ENCODE measurements at places on chromosomes 7 and 10. TPM values are rescaled to one million over a fixed set of nuclear protein-coding genes. Genes with fewer than 3 reads are reported as not detected.

GRM3 gene
- total RNA-seq = not detected

IL2RA gene
- total RNA-seq = 1.7 TPM

SMIM30 gene
- 65.0 TPM for total RNA-seq

- no peaks in the 10 kb centered on the region for H3K4me1 ChIP-seq
- H3K27me3 ChIP-seq = no peaks in the 10 kb centered on the region
- DNase-seq = no peak
- no peak overlapping the region for H3K27ac ChIP-seq
- H3K4me3 ChIP-seq = no peak overlapping the region
Observed at GRCh38 chr10:120768227-120768626, 82.9 kb upstream of the WDR11 start.

GRCh38 chr7:73892003-73892999 lies 31.3 kb downstream of the TMEM270 start:
- no peaks in the 10 kb centered on the region for H3K27me3 ChIP-seq
- H3K4me3 ChIP-seq = no peak overlapping the region
- no peaks in the 10 kb centered on the region for H3K36me3 ChIP-seq
- H3K27ac ChIP-seq = no peak overlapping the region
- peak; percentile 72 for DNase-seq

DNA sequence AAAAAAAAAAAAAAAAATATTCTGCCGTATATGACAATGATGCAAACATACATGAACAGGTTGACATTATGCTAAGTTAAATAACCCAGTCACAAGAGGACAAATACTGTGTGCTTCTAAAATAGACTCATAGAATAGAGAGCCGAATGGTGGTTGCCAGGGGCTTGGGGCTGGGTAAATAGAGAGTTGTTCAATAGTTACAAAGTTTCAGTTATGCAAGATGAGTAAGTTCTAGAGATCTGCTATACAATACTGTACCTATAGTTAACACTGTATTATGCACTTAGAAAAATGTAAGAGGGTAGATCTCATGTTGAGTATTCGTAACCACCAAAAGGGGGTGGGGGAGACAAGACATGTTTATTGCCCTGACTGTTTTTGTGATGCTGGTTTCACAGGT lies 77.1 kb upstream of the GNAI1 start:
- no peaks in the 10 kb centered on the region for H3K4me1 ChIP-seq
- no peaks in the 10 kb centered on the region for H3K27me3 ChIP-seq
- no peak overlapping the region for H3K27ac ChIP-seq
- DNase-seq = no peak

DNA sequence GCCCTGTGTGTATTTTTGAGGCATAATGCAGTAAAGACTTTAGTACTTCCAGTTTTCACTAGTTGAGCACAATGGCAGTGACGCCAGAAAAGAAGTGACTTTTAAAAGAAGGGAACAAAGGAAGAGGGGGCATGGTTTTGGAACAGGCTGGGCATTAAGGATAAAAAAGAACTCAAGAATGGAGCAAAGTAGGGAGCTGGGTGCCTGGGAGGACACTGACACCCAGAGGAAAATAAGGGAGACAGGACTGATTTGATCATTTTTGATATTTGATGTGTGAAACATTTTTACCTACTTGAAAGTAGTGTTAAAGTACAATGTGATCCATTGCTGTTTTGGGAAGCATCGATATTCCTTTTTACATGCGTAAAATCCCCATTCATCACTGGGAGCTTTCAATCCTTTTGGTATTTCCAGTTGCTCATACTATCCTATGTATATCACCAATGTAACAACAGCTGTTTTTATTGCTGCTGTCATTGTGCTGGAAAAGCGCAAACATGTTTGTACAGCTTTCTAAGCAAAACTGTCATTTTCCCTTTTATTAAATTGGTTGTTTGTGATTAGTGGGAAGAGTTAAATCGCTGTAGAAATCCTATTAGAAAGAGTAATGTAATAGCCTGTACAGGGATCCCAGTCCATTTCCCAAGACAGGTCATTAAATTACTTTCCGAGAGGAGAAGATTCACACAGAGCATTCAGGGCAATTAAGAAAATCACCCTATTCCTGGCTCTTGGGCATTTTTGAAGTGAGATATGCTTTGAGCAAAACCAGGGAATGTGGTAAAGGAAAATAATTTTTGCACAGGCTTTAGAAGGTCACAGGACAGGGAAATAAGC lies 85.2 kb downstream of the ADAM12 start:
- DNase-seq = no peak
- H3K4me1 ChIP-seq = no peaks in the 10 kb centered on the region
- H3K36me3 ChIP-seq = no peaks in the 10 kb centered on the region
- H3K27ac ChIP-seq = no peak overlapping the region
- no peaks in the 10 kb centered on the region for H3K27me3 ChIP-seq

GRCh38 chr7:122561326-122561725 lies 137.6 kb downstream of the RNF133 start:
- H3K27ac ChIP-seq = no peak overlapping the region
- DNase-seq = no peak
- H3K4me3 ChIP-seq = no peak overlapping the region
- H3K36me3 ChIP-seq = no peaks in the 10 kb centered on the region

GRCh38 chr7:134553976-134554375 lies 5.1 kb downstream of the AKR1B15 start:
- DNase-seq = no peak
- H3K27ac ChIP-seq = no peak overlapping the region
- no peak overlapping the region for H3K4me3 ChIP-seq
- H3K4me1 ChIP-seq = no peaks in the 10 kb centered on the region

- no peak overlapping the region for H3K27ac ChIP-seq
- H3K27me3 ChIP-seq = no peaks in the 10 kb centered on the region
- H3K36me3 ChIP-seq = no peaks in the 10 kb centered on the region
- H3K4me3 ChIP-seq = no peak overlapping the region
Observed at GRCh38 chr10:22455068-22455857, 110.0 kb downstream of the SPAG6 start.

DNA sequence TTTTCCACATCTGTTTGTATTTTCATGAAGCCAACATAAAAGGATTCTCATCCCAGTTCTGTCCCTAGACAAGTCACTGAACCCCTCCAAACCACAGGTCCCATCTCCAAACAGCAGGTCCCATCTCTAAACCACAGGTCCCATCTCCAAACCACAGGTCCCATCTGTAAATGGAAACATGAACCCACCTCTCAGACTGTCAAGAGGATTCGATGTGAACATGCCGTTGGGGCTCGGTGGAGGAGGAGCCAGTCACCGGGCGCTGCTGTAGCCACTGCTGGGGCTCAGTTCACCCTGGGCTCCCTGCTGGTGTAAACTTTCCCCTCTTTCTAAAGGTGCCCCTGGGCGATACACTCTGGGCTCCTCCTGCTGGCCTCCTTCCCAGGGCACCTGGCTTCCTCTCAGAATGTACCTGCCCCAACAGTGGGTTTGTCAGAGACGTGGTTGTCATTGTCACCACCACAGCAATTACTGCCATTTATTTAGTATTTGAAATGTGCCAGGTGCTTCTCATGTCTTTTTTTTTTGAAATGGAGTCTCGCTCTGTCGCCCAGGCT lies 13.0 kb downstream of the LHPP start:
- H3K27me3 ChIP-seq = no peaks in the 10 kb centered on the region
- no peak overlapping the region for H3K4me3 ChIP-seq
- H3K36me3 ChIP-seq = no peaks in the 10 kb centered on the region
- H3K4me1 ChIP-seq = peaks cover 31% of the 10 kb centered on the region
- H3K27ac ChIP-seq = no peak overlapping the region

DNA sequence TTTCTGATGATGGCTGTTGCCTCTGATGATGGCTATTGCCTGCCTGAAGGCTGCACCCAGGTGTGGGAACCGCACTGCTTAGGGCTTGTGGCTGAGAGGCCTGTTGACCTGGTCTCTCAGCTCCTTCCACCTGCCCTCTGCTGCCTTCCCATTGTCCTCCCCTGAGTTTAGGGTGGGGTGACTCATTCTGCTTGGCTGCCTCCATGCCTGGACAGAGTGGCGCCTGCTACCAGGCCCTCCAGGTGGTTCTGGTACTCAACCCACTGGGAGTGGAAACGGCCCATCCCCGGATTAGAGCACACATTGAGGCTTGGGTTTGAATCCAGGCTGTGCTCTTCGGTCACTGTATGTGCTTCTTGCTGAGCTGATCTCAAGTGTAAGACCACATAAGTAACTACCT lies 120.6 kb downstream of the SEM1 start:
- no peaks in the 10 kb centered on the region for H3K36me3 ChIP-seq
- no peaks in the 10 kb centered on the region for H3K27me3 ChIP-seq
- no peak for DNase-seq
- H3K27ac ChIP-seq = no peak overlapping the region
- no peak overlapping the region for H3K4me3 ChIP-seq

- H3K27ac ChIP-seq = no peak overlapping the region
- no peaks in the 10 kb centered on the region for H3K36me3 ChIP-seq
- H3K4me1 ChIP-seq = no peaks in the 10 kb centered on the region
- no peak overlapping the region for H3K4me3 ChIP-seq
Observed at GRCh38 chr10:21961847-21962246, 41.7 kb downstream of the DNAJC1 start.

GRCh38 chr10:75470901-75471300 lies 39.5 kb downstream of the LRMDA start:
- no peak for DNase-seq
- no peaks in the 10 kb centered on the region for H3K36me3 ChIP-seq
- peaks cover 4% of the 10 kb centered on the region for H3K4me1 ChIP-seq
- no peaks in the 10 kb centered on the region for H3K27me3 ChIP-seq
- H3K27ac ChIP-seq = no peak overlapping the region
- no peak overlapping the region for H3K4me3 ChIP-seq

GRCh38 chr7:121578669-121579068 lies 182.6 kb upstream of the FAM3C start:
- H3K27ac ChIP-seq = no peak overlapping the region
- H3K36me3 ChIP-seq = no peaks in the 10 kb centered on the region
- H3K4me1 ChIP-seq = no peaks in the 10 kb centered on the region
- H3K4me3 ChIP-seq = no peak overlapping the region
- DNase-seq = no peak

- H3K27ac ChIP-seq = no peak overlapping the region
- no peak overlapping the region for H3K4me3 ChIP-seq
- H3K27me3 ChIP-seq = no peaks in the 10 kb centered on the region
- peaks cover 8% of the 10 kb centered on the region for H3K4me1 ChIP-seq
- DNase-seq = no peak
- no peaks in the 10 kb centered on the region for H3K36me3 ChIP-seq
Observed at GRCh38 chr7:76231583-76231982, 29.9 kb downstream of the SRRM3 start.
